Kidney capillary endothelial cell (primary cell): ENCODE measurements at places on chromosomes 2 and 18.
A peak's percentile ranks its signal among the peaks of the same experiment; 100 is the strongest.

DNA sequence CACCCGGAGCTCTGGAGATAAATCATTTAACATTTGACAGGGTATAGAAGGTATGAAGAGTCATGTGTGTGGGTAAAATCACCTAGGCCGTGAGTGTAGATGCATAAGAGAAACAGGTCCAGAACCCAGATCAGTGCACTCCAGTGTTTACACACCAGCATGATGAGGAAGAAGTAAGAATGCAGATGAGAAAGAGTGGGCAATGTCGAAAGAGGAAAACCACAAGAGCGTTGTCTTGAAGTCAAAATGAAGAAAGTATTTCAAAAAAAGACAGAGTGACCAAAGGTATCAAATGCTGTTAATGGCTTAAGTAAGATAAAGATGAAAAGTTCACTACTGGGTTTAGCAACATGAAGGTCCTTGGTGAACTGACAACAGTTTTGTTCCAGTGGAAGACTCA, 32.0 kb upstream of the PLB1 start:
- DNase-seq, result no peak

- DNase-seq, result peak; percentile 7
Measured at GRCh38 chr2:96207073-96207773, 1.4 kb downstream of the STARD7 start.

DNA sequence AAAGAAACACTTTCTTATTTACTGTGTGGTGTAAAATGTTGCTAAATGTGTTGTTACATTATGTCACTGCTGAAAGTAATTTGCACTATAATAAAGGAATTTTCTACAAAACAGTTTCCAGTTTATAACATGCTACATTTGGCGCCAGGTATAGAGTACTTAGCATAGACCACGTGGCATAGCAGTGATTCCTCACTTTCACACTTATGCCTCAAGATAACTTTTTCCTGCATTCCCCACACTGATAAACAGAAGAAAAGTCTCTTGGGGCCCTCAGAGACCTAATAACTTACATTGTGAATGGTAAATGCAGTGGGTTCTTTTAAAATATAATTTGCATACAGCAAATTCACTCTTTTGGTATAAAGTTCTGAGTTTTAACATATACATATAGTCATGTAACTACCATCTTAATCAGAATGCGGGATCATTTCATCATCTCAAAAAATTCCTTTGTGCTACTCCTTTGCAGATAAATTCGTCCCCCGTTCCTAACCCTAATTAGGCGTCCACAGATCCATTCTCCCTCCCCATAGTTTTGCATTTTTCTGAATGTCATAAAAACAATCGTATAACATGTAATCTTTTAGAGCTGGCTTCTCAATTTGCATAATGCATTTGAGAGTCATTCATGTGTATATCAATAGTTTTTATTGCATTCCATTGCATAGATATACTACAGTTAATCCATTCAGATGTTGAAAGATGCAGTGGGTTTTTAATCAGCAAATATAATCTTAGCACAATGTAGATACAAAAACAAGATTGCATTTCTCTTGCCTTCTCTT, 7.5 kb downstream of the LGALSL start:
- DNase-seq, result no peak

DNA sequence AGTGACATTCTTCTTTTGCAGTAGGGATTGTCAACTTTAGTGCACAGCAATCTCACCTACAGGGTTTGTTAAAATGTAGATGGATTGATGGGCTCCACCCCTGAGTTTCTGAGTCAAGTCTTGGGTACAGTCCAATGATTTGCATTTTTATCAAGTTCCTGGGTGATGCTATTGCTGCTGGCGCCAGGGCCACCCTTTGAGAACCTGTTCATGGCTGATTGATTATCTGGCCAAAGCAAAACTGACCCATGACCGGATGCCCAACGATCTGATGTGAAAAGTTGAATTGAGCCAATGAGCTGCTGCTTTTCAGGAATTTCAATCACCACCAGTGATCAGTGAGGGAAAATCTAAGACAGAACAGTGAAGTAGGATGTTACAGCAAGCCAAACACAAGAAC, 675.3 kb downstream of the TMEM182 start:
- no peak for DNase-seq

GRCh38 chr18:58608216-58608615, 20.7 kb downstream of the ALPK2 start:
- DNase-seq, result peak; percentile 48

DNA sequence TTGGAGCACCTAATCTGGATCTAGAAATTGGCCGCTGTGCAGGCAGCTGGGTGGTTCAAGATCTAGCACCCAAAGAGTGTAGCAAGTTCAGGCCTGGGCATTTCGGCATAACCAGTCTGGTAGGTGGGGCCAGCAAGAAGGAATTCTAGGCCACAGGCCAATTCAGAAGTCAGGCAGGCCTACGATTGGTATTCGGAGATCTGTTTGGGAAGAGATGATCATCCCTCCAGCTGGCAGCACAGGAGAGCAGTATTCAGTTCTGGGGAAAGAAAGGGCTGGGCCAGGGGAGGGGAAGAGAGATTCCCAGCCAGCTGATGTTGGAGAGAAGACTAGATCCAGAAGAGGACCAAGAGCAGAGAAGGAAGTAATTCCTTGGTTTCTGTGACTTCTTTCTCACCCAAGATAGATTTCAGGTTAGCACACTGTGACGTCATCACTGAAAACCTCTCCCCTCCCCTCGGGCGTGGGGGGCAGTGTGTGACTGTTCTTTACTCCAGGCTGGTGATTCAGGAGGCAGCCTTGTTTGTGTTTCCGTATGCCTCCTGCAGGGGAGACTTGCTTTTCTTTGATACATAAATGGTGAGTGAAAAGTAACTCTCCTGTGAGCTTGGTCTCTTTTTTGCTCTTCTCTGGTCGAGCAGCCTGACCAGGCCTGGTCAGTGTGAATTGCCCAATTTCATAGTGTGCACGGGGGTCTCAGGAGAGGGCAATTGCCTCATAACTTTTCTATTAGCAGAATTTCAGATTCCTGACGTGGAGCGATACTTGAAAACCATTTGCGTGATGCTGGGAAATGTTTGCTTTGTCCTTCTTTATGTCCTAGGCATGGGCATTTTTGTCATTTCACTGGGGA, 61.1 kb downstream of the MEIS1 start:
- DNase-seq, result no peak

- DNase-seq, result no peak
Measured at GRCh38 chr2:212610872-212611425, 72.3 kb upstream of the ERBB4 start.

DNA sequence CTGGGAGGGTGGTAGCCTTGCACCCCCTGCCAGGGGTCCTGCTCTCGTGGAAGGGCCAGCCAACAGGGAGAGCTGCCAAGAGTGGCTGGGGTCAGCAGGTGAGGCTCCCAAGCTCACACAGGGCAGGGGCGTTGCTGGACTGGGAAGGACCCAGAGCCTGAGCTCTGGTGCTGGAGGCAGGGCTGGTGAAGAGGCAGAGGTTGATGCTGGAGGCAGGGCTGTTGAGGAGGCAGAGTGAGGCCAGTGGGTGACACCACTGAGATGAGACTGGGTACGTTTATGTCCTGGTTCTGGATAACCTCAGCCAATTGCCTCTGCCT, 7.0 kb downstream of the ADRA2B start:
- DNase-seq, result no peak

GRCh38 chr18:7824970-7825369, 257.9 kb downstream of the PTPRM start:
- peak; percentile 25 for DNase-seq

- DNase-seq, result no peak
Measured at GRCh38 chr18:74748809-74749208, 151.1 kb downstream of the ZNF407 start.

DNA sequence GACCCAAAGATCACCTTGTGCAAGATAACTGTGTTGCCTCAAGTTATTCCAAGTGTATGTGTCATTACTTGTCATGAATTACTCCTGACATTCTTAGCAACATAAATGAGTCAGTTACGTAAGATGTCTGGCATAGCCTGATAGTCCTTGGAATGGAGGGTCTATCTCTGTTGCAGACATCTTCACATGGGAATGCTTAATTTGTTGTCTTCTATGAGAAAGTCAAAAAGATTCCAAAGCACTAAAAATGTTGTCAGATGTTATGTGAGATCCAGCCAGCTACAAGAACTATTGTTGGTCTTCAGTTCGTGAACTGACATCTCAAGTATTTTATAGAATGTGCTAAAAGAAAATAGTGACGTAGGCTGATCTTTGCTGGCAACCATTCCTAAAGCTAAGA, 178.2 kb upstream of the RASGRP3 start:
- DNase-seq, result no peak

- no peak for DNase-seq
Measured at GRCh38 chr2:120323214-120323613, 22.7 kb upstream of the INHBB start.

DNA sequence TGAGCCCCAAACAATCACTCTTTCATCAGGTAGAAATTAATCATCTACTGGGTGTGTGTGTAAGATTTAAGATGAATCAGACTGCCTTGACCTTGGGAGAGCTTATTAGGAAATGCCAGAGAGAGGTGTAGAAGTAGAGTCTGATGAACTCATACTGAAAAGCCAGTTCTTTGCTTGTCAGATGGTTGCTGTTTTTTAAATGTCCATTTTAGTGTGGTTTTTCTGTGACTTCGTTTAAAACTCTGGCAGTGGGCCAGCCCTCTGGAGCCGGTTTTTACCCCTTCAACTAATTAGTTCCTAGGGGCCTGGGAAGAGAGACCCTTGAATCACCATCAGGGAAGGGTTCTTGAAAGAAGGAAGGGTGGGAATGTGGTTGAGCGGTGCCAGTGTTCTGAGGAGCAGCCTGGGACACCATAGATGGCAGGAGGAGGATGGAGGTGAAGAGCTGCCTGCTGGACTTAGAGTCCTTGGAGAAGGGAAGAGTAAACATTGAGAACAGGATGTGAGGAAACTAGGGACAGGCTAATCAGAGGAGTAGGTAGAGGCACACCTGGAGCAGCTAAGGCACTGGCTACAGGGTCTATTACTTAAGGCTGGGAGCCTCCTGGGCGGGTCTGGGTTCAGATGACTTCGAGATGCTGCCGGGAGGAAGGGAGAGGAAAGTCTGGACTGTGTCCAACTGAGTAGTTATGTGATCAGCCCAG, 66.1 kb downstream of the LRRFIP1 start:
- DNase-seq, result no peak

GRCh38 chr2:10274376-10274775, 28.3 kb upstream of the HPCAL1 start:
- DNase-seq, result no peak

- DNase-seq, result no peak
Measured at GRCh38 chr2:1407950-1408675, 5.2 kb upstream of the TPO start.

- no peak for DNase-seq
Measured at GRCh38 chr2:42036413-42036812, 11.4 kb upstream of the PKDCC start.

DNA sequence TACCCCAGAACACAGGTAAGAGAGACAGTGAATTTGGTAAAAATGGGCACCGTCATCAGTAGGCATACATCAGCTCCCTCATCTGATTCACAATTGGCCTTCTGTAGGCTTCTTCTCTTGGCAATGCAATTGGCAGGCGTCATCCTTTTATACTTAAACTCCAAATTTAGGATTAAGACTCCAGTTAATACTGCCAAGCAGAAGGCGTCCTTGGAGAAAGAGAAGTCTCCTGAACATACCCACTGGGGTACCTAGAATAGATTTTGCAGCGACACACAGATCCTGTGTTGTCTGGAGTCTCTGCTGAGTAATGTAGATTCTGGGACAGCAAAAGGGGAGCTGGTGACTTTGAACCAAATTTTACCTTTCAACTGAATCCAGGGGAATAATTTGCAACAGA, 592 bp upstream of the METAP1D start:
- no peak for DNase-seq

DNA sequence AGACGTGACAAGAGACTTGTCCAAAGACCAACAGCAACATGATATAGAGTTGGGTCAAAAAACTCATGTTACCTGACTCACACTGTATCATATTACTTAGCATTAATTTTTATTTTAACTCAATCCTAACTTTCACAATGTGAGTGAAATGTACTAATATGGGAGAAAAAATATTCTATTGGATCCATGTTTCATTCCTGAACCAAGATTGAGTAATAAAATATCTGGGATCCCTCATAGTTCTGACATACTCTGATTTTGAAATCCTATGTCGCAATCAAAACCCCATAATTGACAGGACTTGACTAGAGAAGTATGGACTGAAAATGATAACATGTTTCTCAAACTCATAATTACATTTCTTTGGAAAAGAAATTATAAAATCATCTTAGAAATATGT, 190.4 kb downstream of the RIT2 start:
- no peak for DNase-seq

DNA sequence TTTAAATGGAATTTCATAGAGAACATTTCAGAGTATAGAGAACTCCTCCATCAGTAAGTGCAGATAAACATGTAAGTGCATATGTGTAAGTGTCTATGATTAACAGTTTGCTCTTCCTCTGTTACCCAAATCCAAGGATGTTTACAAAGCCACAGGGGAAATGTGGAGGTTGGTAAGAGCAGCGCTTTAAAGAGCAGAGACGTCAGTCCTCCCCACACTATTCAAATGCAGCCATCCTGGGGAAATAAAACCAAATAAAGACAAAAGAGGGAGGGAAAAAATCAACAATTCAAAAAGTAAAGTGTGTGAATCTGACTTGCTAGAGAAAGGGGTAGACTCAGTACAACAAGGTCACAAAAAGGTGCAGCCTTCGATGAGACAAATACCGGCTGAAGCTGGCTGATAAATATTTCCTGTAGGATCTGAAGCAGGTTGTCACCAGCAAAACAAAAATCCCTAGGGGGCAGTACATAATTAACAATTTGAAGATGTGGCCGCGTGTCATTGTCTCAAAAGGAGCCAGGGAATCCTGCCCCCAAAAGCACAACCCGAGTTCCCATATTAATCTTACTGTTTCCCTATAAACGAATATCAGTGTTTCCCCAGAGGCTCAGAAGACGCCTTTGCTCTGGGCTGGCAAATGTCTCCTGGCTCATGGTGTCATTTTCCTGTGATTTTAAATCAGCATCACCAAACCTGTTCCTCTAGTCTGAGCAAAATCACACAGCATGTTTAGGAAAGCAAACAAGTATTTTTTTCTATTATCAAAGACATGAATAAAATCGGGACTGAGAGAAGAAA, 216.5 kb downstream of the CDCA7 start:
- DNase-seq, result no peak

DNA sequence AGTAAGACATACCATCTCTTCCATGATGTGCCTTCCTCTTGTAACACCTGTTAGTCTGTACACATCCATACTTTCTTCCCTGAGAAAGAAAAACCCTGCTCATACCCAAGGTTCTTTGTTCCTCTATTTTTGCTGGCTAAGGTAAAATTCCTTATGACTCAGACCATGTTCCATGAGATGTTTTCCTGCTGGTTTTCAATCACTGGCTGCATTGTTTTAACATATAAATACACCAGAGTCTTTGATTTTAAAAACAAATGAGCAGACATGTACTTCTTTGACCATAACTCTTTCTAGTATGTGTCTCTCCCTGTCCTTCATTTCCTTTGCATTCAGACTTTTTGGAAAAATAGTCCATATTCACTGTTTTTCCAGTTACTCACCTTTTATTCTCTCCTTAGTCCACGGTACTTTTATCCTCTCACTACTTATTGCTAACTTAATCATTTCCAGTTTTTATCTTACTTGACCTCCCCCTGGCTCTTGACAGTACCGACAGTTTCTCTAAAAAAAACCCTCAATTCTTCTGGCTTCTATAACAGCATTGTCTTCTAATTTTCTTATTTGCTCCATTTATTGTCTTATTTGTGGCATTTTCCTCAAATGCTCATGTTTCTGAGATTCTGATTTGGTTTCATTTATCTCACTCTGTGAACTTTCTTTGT, 4.3 kb downstream of the VAPA start:
- DNase-seq, result peak; percentile 71
